ENCODE measurements at places on chromosomes 5 and 9.

GRCh38 chr9:90064248-90064647 lies 459.4 kb downstream of the GADD45G start:
- peak; percentile 33 for DNase-seq

GRCh38 chr5:14250084-14250695 lies 107.0 kb downstream of the TRIO start:
- peak; percentile 97 for DNase-seq

GRCh38 chr5:151214614-151215545 lies 9.0 kb downstream of the CCDC69 start:
- DNase-seq, result no peak

DNA sequence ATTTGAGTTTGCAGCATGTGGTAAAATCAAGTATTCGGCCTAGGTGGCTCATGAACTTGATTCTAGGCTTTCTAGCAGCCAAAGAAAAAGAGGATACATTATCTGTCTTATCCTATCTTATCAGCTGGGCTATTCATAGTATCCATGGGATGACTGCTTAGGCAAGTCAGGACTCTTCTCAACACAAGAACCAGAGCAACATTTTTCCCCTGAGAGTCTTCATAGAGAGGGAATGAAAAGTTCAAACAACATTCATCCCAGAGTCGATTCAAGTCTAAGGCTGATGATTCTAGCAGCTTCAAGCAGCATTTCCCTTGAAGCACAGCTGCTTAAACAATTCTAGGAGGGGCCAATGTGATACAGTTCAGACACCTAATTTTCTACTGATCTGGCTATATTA lies 3.0 kb downstream of the S100Z start:
- no peak for DNase-seq

- DNase-seq, result no peak
Measured at GRCh38 chr5:83447533-83447932, 24.0 kb upstream of the VCAN start.

DNA sequence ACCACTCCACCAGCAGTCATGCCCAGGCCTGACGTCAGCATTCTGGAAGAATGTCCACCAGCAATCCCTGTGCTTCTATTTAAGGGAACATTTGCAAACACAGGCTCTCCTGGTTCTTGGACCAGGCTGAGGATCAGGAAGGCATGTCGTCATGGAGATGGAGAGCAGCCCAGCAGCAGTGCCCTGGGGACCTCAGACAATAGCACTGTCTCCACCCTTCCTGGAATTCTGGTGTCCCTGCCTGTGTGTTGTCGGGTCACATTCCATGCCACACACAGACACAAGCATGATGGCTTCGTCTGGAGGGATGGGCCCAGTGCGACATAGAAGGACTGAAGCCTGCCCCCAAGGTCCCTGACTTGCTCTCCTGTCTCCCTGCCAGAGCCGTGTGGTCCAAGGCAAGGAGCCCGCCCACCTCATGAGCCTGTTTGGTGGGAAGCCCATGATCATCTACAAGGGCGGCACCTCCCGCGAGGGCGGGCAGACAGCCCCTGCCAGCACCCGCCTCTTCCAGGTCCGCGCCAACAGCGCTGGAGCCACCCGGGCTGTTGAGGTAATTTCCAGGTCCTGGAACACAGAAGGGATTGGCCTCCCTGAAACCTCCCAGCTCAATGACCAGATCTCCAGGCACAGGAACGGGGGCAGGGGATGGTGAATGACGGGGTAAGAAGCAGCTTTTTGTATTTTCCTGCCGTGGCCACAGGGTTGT lies 43.8 kb downstream of the STOM start:
- DNase-seq, result no peak

All from NCI-H2029 (cell line).